Kidney tubule cell (primary cell): ENCODE measurements at places on chromosomes 12 and 14.
A peak's percentile ranks its signal among the peaks of the same experiment; 100 is the strongest.

GRCh38 chr14:89214221-89214965 is 202.6 kb downstream of the FOXN3 start:
- peak; percentile 63 for DNase-seq

DNA sequence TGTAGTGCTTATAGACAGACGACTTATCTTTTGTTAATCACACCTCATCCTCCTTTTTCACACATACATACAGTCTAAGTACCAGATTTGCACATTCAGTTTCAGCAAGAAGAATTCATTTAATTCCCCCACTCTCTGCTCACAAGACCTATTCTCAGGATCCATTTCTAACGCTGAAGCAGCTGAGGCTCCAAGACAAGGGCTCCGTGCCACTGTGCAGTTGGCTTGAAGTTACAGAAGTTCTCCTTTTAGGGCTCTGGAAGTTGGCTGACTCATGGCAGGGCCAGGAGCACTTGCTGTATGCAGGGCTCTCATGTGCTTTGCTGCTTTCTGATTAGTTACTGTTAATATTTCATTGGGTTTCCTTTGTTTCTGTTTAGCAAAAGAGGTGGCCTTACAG is 1566.9 kb upstream of the TMEM132C start:
- DNase-seq = no peak

DNA sequence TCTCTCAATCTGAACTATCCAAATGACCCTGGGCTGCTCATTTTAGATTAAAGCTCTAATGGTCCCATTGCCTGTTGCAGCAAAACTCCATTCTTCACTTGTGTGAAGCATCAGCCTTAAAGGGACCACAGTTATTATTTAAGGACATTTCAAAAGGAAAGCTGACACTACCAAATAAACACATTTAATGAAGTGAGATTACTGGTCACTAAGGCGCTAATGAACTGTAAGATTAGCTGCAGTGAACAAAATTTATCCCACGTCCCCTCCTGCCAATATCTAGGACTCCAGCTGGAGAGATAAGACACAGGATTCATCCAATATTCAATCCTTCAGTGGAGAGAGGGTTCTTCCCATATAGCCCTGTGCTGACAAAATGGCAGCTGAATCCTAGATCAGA is 1029.2 kb upstream of the SEL1L start:
- no peak for DNase-seq

DNA sequence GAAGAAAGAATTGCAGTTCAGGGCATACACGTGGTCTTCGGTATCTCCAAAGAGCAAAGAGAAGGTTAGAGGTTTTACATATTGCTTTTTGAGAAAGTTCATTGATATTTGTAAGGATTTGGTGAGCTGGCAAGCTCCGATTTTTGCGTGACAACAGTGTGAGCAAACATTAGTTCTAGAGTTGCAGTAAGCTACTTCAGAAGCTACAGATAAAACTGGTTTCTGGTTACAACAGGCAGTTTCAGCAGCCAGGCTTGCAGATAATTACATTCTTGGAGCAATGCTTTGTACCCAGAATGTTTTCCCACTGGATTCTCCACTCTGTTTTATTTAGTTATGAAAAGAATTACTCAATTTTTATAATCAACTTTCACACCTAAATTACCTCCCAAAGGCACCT is 28.2 kb downstream of the KLRK1 start:
- no peak for DNase-seq

GRCh38 chr14:66495218-66496098 is 9.3 kb downstream of the CCDC196 start:
- DNase-seq = peak; percentile 74

GRCh38 chr14:105201156-105201924 is 20.2 kb upstream of the NUDT14 start:
- no peak for DNase-seq

GRCh38 chr12:53427905-53428594 is 4.4 kb downstream of the AMHR2 start:
- peak; percentile 98 for DNase-seq

GRCh38 chr12:120925740-120926563 is 21.8 kb upstream of the SPPL3 start:
- peak; percentile 26 for DNase-seq

DNA sequence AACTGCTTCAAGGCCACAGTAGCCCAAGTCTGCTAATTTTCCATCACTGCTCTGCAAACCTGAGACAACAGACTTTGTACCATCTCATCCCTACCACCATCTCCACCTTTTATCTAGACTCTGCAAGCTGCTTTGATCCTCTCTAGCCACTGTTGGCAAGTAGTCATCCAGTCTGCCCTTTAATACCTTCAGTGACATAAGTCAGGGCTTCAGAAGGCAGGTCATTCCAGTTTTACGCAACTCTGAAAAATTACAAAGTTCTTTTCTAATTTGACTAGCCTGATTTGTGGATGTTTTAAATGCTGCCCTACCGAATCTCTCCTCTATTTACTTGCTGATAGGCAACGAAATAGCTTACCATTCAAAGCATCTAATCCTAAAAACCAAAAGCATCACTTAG is 2.8 kb downstream of the FERMT2 start:
- DNase-seq = peak; percentile 7

DNA sequence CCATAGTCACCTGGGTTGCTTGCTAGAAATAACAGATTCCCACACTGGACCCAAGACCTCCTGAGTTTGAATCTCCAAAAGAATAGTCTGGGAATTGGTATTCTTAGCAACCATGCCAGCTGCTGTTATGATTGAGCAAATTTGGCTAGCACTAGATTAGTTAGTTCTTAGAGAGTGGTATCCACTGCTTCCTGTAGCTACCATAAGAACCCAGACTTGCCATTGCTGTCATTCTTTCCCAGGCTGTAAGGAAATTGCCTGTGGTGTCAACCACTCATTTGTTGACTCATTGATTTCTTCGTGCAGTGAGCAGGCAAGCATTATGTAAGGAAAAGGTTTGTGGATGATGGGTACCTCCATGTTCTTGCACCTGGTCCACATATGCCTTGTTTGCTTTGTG is 201.8 kb upstream of the RGS6 start:
- no peak for DNase-seq

DNA sequence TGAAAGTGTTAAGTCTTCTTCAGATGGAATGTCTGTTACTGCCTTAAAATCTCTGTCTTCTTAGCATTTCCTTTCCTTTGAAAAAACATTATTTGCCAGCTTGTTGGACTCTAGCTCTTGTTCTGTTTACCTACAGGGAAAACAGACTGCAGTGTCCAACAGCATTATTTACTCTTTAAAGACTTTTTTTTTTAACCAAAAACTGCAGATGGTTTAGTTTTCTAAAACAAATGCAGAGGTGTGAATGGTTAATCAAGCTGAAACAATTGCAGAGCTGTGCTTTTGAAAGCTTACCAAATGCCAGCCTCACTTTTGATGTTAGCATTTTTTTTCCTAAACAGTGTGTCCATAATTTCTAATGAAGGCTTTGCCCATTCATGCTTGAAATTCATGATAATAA is 323.3 kb downstream of the TMEM117 start:
- DNase-seq = no peak

DNA sequence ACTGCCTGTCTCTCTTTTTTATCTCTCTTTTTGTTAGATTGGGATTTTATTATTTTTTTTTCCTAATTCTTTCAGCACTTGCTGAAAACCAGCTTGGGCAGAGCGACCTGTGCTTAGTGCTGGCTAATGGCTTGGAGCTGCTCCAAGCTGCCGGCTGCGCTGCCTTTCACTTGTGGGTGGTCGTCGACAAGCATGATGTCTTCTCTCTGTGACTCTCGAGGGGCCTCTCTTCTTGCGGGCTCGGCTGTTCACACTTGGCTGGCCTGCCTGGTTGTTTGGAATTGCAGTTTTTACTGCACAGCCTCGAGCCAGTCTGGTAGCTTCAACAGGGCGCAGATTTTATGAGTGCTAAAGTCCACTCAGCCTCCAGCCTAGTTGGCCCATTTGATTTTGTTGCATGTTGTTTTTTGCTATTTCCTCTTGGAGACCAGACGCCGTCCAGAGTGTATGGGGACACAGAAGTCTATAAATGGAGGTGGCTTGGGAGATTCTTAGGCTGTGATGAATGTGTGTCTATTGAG is 18.6 kb downstream of the TPCN1 start:
- DNase-seq = peak; percentile 31

- no peak for DNase-seq
These were observed 13.4 kb upstream of the SLC6A12 start for GRCh38 chr12:227286-227915.
